ENCODE measurements at places on chromosomes 6 and 20.
A peak's percentile ranks its signal among the peaks of the same experiment; 100 is the strongest.

GRCh38 chr20:922781-923180, 6.6 kb upstream of the ANGPT4 start:
- no peak for DNase-seq

DNA sequence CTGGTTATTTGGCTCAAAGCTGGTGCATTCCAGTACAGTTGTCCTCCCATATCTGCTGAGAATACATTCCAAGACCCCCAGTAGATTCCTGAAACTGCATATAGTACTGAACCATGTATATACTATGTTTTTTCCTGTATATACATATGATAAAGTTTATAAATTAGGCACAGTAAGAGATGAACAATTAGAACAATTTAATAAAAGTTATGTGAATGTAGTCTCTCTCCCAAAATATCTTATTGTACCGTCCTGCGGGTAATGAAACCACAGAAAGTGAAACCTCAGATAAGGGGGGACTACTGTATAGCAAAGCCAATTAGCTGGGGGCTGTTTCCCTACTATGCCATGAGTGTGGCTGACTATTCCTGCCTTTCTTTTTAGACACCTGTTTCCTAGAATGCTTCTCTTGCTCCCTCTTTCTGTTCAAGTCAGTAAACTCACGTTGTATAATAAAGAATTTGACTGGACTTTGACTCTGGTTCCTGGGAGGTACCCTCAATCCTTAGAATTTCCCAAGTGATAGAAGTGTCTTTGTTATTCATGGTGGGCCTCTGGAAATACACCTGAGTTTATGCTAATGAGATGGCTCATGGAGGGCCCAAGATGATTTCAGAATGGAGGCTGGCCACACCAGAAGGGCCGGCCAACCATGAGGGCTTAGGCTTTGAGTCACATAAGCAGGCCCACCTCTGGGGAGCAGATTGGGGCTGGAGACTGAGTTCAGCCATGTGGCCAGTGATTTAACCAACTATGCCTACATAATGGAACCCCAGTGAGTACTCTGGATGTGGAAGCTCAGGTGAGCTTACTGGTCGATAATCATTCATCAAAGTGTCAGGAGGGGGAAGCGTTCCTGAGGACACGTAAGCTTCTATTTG, 689 bp upstream of the BLOC1S5 start:
- DNase-seq = no peak

DNA sequence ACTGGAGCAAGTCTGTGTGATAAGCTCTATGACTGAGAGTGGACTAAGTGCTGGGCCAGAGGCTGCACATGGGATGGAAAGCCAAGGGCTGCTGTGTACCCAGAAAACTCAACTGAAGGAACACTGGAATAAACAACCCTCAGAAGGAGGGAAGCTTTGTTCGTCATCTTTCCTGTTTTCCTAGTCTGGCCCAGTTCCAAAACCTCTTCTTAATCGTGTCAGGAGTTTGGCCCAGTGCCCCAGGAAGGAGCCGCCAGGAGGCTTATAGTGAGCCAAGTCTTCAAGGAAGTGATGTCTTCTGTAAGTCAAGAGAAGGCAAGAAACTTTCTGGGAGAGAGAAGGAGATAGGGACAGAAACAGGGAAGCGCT, 23.3 kb upstream of the TOP1 start:
- peak; percentile 93 for DNase-seq

GRCh38 chr20:46004187-46004586, 4.5 kb upstream of the MMP9 start:
- DNase-seq = no peak

- no peak for DNase-seq
Measured at GRCh38 chr20:53163486-53163885, 191.3 kb downstream of the TSHZ2 start.

GRCh38 chr6:83702749-83703148, 6.2 kb downstream of the SNAP91 start:
- no peak for DNase-seq

DNA sequence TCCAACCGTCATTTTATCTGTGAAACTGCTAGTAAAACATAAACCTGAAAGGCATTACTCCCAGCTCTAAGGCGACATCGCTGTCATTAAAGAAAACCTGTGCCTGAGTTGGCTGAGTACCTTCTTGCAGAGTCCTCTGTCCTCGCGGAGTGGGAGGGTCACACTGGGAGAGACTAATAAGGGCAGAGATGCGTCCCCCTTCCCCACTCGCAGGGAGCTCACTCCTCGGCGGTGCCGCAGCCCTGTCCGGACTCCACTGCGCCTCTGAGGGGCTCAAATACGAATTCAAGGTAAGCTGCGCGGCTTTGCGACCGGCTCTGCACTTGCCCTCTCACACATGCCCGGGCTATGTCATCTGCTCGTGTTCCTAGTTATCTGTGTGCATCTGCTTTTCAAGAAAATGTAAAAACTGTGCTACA, at the start of gene COL19A1:
TSS of gene COL19A1 (plus strand) at position 206 of the 419 bp plus-strand sequence. CDS start 13,012 bp downstream, outside the sequence.
- DNase-seq = no peak

GRCh38 chr20:4434681-4435080, 287.0 kb upstream of the PRND start:
- DNase-seq = no peak

GRCh38 chr20:31548820-31549512, 34.7 kb downstream of the HM13 start:
- no peak for DNase-seq

DNA sequence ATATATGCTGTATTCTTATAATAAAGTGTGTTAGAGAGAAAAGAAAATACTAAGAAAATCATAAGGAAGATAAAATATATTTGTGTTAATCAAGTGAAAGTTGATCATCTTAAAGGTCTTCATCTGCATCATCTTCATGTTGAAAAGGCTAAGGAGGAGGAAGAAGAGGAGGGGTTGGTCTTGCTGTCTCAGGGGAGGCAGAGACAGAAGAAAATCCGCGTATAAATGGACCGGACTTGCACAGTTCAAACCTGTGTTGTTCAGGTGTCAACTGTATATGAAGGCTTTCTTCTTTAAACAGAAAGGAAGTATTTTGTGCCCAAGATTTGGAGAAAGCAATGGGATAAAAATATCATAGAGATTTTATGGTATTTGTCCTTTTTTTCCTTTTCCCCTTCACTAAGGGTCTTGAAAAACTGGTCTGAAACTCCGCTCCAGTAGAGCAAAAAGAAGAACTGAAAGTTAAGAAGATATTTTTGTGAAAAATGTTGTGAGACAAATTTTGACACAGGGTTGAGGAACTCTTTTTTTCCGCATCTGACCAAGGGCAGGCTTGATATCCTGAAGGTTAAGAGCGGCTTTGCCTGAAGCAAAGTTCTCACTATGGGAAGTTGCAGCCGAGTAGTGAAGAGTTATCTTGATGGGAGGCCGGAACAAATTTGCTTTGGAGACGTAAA, 350.7 kb downstream of the LAMA2 start:
- no peak for DNase-seq

- DNase-seq = no peak
Measured at GRCh38 chr20:58138395-58138794, 90.1 kb downstream of the ANKRD60 start.

GRCh38 chr6:34189806-34190503, 44.1 kb upstream of the GRM4 start:
- no peak for DNase-seq

GRCh38 chr20:2431185-2431584, 39.4 kb downstream of the SNRPB start:
- no peak for DNase-seq

GRCh38 chr20:40769677-40770285, 80.7 kb upstream of the MAFB start:
- no peak for DNase-seq

DNA sequence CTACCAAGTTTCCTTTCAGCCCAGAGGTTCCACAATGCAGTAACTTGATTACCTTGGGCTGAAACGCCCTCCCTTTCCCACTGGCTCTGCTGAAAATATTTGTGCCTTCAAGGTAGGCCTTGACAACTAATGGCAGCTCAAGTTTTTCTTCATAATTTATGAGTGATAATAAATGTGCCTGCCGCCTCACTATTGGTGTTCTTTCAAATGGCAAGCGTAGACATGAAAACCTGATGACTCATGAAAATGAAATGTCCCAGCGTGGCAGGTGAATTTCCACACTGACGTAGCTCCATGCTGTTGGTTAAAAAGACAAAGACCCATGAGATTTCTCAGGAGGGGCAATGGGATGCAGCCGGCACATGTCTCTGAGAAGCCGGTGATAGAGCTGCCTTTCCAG, 107.2 kb upstream of the GGTLC1 start:
- no peak for DNase-seq

- DNase-seq = no peak
Measured at GRCh38 chr6:134138226-134138975, 86.0 kb upstream of the SLC2A12 start.

DNA sequence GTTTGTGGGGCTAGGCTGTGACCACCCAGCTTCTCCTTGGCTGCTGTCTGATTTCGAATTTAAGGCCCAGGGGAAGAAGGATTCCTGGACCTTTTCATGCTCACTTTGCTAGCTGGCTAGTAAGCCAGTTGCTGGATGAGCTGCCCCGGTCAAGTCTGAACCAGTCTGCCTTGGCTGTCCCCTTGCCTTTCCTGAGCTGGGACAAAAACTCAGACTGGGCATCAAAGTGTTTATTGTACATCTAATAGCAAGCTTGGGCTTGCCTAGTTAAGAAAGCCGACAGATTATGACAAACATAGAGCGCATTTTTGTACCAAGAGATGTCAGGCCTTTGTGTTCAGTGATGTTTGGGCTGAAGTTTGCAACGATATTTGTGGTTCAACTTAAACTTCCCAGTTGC, 750 bp upstream of the PAK5 start:
- DNase-seq = no peak

DNA sequence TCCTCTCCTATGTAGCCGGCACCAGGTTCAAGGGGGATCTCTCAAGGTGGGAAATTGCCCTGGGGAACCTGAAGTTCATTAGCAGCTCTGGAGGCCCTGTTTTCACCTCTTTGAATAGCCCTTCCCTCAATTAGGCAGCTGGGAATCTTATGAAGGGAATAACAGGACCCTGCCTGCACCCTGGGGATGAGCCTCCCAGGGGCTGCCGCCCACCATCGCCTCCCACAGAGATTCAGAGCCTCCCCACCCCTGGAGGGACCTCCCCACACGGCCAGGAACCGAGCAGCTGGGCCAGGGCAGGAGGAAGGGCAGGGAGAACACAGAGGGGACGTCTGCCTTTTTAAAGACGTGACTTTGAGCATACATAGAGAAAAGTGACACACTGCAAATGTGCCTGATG, 4.6 kb upstream of the EEF1A2 start:
- no peak for DNase-seq

DNA sequence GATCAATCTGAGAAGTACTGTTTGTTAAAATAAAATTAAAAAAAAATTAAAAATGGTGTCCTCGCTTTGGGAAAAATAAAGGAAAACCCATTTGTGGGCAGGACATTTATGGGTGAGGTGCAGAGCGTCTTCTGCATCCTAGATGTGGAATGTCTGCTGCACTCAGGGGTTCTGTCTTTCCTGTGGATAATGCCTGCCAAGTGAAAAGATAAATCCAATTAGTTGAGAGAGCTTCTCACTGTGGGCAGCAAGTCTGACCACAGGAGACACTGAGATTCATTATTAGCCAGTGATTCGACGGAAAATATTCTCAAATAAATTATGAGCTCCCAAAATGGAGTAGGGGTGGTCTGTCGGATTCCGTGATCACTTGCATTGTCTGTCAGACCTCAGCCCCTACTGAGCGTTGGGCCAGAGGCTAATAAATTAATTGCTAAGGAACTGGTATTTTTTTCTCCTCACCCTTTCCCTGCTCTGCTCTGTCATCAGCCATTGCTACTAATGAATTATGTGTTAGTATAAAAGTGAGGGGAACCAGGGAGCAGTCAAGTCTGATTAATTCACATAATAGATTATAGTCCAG, 10.0 kb downstream of the GMPR start:
- DNase-seq = no peak

GRCh38 chr6:106273087-106273486, 52.5 kb downstream of the ATG5 start:
- DNase-seq = no peak

DNA sequence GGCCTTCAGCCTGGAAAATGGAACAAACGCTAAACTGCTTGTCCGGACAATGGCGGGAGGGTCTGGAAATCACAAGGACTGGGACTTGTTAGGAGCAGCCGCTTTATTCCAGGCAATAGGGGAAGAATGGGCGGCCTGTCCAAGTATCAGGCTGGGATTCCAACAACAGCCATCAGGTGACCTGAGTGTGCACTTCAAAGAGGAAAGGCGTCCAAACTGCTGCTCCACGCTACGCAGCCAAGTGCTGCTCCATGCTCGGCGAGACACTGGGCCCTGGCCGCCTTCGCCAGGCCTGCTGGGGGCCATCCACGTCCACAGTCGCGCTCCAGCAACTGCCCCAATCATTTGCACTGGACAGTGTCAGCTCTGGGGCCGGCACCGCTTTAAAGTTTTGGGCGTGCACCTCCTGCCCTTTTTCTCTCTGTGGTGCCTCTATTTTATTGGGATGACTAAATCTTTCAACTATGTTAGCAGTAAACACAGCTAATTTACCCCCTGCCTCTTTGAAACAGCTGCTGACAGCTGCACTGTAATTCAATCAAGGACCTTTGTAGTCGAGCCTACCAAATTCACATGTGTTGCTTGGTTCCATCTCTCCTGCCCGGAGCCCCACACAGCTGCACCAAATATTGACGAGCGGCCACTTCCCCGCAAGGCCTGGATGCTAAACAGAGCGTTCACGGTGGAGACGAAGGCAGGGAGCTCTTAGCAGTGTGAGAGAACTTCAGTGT, 98.3 kb downstream of the BMP7 start:
- no peak for DNase-seq

DNA sequence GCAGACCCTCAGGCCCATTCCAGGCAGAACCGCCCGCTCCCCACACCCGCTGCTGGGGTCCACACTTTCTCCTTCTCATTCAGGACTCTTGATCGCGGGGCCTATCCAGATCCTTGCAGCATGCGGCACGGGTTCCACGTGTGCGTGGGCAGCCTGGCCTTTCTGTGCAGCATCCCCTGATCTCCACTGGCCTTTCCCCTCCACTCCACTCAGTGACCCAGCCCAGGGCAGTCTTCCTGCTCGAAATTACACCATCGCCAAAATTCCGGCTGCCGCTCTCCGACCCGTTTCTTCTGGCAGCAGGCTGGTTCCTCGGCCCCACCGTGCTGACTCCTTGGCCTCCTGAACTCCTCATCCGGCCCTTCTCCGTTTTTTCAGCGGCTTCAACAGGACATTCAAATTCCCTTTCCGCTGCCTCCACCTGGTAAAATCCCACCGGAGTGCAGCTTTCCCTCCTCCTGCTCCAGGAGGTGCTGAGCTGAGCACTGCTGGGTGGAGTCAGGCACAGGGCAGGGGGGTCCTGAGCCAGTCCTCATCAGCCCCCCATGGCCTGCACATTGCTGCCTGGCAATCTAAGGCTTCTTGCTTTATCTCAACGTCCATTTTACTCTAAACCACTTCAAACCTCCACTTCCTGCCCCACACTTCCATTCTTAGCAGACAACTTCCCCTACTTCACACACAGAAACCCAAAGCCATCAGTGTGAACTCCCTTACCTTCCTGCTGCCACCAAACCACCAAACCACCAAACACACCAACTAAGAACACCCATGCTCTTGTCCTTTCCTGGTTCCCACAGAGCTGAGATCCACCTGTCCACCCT, 9.0 kb downstream of the SFT2D1 start:
- no peak for DNase-seq
